ENCODE measurements at places on chromosomes 7 and 10.

- DNase-seq = no peak
These were observed 20.8 kb downstream of the ZDHHC16 start for GRCh38 chr10:97466755-97467154.

GRCh38 chr7:140325600-140325999 lies 72.7 kb downstream of the SLC37A3 start:
- DNase-seq = no peak

GRCh38 chr10:67612577-67613537 lies 83.1 kb downstream of the CTNNA3 start:
- no peak for DNase-seq

GRCh38 chr10:71429929-71430328 lies 33.2 kb downstream of the CDH23 start:
- DNase-seq = no peak

- DNase-seq = no peak
These were observed 16.4 kb downstream of the FZD1 start for GRCh38 chr7:91280604-91281003.

GRCh38 chr7:56157238-56157790 lies 41.1 kb upstream of the NUPR2 start:
- DNase-seq = no peak

- no peak for DNase-seq
These were observed 331.5 kb downstream of the DNAJB6 start for GRCh38 chr7:157668221-157668883.

- DNase-seq = no peak
These were observed 48.4 kb upstream of the ARHGAP21 start for GRCh38 chr10:24771943-24772694.

GRCh38 chr10:102175415-102175814 lies 23.2 kb downstream of the NOLC1 start:
- no peak for DNase-seq

DNA sequence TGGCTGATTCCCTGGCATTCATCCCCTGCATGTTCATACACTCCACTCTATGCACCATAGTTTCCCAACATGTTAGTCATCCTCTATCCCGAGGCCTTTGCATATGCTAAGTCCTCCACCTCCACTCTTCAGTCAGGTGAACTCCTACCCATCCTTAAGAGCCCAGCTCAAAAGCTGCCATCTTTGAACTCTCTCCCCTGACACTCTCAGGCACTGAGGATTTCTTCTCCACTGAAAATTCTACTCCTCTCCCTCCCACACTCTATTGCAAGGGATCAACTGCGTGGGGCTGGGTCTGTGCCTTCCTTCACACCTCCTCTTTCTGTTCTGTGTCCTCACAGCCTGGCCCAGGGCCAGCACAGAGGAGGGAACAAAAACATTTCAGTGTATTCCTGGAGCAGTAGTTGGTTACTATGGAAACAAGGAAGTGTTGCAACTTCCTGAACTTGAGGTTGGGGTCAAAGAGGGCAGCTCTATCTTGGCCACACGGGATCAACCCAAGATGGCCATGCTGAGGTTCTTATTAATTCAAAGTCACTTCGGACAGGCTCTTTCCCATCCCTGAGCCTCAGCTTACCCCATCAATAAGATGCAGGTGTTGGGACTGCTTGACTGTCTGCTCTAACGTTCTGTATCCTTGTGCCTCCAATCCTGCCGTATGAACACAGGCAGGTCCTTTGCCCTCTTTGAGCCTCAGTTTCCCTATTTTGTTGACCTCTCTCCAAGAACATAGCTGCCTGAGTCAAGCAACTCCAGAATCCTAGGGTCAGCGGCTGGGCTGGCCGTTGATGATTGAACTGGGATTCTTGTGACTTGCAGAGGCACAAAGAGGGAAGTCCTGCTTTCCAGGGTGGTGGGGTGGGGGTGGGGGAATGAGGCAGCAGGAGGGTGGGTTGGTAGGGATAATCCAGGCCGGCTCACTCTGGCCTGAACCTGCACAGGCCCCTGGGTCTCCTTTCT lies 15.5 kb downstream of the ZMIZ1 start:
- no peak for DNase-seq

DNA sequence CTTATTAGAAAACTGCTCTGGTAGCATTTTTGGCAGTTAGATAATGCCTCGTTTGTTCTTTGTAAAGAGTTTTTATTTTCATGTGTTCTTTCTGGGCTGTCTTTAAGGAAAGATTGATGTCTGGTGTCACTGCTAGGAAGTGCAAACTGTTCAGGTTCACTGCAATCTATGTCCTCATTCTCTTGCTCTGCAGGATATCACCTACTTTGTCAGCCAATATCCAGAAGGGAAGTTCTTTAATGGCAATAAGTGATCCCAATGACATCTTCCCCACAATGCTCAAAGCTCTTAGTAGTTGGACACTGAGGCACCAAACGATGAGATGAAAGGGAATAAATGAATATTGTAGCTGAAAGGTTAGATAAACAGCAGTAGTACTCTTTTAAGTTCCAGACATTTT lies 115.1 kb downstream of the AGMO start:
- no peak for DNase-seq

DNA sequence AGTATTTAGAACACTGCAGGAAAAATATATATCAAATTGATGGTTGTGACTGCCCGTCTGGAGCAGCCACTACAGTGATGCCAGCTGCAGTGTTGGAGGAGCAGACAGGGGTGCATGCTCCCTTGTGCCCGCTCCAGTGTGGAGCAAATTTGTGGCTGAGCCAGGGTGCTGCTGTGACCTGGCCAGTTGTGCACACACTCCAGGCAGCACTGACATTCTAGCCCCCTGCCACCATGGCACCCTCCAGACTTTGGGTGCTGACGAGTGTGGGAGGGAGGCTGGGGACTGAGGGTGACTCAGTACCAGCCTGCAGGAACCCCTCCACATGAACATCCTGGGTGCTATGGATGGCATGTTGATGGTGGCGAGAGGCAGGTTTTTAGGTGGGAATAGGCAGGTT lies 160.0 kb upstream of the PCDH15 start:
- no peak for DNase-seq

DNA sequence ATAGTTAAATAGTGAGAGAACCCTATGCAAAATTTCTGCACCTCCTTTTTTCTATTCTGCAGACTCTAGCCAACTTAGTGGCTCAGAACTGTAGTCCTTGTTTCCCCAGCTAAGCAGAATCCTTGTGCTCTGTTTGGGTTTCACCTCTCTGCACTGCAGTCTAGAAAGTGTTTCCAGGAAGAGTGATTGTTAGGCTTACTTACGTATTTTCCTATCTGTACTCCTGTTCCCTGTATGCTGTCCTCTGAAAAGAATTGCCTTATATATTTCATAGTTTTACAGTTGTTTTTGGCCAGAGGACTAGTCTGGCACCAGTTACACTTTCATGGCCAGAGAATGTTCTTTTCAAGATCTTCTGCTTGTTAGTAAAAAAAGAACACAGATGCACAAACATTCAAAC lies 154.6 kb upstream of the POT1 start:
- DNase-seq = no peak
